Immature natural killer cell (primary cell): ENCODE measurements at places on chromosomes 11 and 22. TPM values are rescaled to one million over a fixed set of nuclear protein-coding genes. Genes with fewer than 3 reads are reported as not detected.

Gene MFRP
- polyA plus RNA-seq, result not detected

GRCh38 chr11:69703453-69703767 is 412 bp downstream of the FGF19 start:
- no peak for DNase-seq

- no peak for DNase-seq
Measured at GRCh38 chr22:43570531-43571165, 158.8 kb downstream of the MPPED1 start.

Gene POLD3
- polyA plus RNA-seq, result 20.7 TPM

- no peak for DNase-seq
Measured at GRCh38 chr22:23829845-23830372, 8.9 kb downstream of the DERL3 start.

Gene SMC1B
- polyA plus RNA-seq, result 0.21 TPM

- DNase-seq, result no peak
Measured at GRCh38 chr11:112339566-112339965, 78.9 kb upstream of the PLET1 start.

Gene PANX2
- polyA plus RNA-seq, result not detected

GRCh38 chr11:59291228-59291627 is 67.5 kb upstream of the OR5AN1 start:
- no peak for DNase-seq

DNA sequence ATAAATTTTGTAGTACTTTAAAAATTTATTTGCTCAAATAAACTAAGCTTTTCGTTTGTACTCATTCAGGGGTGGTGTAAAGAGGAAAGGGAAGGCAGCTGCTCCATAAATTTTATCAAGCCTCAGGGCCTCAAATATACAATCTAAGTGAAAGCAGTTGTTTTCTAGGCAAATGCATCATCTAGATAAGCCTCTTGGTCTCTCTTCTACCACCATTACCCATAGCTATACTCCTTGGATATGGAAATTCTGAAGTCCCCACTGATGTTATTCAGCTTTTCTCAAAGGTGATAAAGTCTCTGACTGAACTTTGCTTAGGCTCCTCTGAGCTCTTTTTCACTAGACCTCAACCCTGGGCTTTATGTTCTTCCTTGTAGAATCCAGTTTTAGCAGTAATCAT is 1313.1 kb downstream of the JRKL start:
- no peak for DNase-seq

Gene OR5W2
- not detected for polyA plus RNA-seq

DNA sequence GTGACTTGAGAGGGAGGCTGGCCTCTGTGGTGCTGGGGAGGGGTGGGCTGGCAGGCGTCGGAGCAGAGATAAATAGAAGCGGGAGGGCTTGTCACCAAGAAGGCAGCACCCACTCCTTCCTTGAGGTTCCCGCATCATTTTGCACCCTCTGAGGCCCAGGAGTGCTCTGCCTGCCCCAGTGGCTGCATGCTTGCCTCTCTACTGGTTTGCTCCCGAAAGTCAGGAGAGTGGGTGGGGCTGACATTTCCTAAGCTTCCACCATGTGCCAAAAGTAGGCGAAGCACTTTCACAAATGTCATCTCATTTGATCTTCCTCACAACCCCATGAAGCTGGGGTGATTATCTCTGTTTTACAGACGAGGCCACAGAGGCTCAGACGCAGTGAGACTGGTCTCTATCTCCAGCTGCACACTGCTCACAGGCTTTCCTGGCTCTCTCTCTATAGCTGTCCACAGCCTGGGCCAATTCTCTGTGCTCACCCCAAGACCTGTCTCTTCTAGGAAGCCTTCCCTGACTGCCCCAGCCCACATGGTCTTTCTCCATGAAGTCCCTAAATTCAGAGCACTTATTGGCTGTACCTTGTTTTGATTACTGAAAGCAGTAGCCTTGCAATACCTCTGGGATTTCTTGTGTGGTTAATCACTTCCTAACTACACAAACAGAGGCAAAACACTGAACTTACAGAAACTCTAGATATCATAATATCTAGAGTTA is 2.6 kb upstream of the UCP3 start:
- no peak for DNase-seq

DNA sequence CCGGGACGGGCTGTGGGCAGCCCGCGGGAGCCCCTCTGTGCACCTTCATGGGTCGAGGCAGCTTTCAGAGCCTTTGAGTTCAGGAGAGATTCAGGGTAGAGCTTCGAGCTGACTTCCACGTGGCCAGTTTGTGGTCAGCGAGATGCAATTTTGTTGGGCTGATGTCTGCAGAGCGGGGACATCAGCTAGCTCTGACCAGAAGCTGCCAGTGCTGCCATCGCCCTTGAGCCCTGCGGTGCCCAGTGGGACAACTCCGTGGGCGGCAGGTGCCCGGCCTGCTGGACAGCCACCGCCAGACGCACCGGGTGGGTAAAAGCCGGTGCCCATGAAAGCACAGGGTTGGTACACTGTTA is 719 bp downstream of the TALDO1 start:
- no peak for DNase-seq

- no peak for DNase-seq
Measured at GRCh38 chr11:102632026-102632425, 6.9 kb upstream of the MMP20 start.

DNA sequence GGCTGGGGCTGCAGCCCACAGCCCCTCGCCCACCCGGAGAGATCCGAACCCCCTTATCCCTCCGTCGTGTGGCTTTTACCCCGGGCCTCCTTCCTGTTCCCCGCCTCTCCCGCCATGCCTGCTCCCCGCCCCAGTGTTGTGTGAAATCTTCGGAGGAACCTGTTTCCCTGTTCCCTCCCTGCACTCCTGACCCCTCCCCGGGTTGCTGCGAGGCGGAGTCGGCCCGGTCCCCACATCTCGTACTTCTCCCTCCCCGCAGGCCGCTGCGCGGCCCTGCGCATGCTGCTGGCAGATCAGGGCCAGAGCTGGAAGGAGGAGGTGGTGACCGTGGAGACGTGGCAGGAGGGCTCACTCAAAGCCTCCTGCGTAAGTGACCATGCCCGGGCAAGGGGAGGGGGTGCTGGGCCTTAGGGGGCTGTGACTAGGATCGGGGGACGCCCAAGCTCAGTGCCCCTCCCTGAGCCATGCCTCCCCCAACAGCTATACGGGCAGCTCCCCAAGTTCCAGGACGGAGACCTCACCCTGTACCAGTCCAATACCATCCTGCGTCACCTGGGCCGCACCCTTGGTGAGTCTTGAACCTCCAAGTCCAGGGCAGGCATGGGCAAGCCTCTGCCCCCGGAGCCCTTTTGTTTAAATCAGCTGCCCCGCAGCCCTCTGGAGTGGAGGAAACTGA is 731 bp downstream of the GSTP1 start:
- DNase-seq, result peak; percentile 32

GRCh38 chr11:115652496-115652895 is 148.3 kb upstream of the CADM1 start:
- no peak for DNase-seq
